Fibroblast of gingiva (primary cell): ENCODE measurements at places on chromosomes 12 and 14.

DNA sequence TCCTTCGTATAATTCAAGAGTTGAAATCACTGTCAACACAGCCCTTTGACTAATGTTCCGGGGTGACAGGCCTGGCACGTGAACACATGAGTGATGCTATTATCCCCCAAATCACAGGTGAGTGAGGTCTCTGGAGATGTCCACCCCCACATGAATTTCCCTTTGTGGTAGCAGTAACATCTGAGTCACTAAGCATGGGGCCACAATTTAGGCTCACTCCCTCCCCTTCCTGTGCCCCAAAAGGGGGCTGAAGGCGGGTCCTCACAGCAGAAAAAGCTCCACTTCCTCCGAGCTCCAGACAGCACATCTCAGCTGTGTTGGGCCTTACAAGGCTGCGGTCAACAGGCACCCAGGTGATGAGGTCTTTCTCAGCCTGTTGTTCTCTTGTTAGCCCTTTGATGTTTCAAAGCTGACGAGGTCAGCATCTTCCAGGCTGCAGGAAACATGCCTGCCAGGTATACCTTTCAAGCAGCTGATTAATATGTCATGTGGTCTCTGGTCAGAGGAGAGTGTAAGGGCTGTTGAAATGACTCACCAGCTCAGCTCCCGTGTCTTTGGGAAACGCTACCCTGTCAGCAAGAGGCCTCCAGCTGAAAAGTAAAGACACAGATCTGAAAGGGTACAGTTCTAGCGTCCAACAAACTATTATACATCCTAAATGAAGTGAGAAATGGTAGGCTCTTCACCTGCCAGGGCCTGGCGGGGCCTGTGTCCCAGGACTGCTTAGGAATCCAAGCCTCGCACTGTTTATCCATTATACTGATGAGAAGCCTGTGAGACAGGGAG lies 107.3 kb downstream of the ZFP36L1 start:
- no peak for DNase-seq

DNA sequence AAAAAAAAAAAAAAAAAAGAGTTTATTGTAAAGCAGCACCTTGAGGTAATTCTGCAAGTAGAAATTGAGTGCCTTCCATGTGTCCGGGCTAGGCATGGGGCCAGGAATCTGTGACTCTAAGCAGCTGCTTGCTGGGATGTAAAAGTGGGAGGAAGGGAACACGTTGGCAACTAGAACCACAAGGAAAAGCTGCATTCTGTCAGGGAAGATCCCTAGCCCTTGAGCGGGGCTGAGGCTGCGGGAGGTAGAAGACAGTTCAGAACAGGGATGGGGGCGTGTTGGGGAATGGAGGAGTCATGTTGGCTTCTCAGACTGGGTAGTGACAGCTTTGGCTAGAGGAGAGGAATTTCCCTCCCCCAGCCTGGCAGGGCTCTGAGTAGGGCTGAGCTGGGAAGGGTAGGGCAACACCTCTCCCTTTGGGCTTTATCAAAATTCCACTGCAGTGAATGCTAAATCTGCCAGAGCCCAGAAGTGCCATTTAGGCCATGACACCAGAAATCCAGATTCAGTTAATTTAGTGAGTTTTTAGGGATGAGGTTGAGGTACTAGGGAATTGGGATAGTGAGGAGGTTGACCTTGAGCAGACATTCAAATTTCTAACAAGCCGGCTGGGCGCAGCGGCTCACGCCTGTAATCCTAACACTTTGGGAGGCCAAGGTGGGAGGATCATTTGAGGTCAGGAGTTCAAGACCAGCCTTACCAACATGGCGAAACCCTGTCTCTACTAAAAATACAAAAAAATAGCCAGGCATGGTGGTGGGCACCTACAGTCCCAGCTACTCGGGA lies 3.4 kb upstream of the TRAFD1 start:
- peak; percentile 89 for DNase-seq

DNA sequence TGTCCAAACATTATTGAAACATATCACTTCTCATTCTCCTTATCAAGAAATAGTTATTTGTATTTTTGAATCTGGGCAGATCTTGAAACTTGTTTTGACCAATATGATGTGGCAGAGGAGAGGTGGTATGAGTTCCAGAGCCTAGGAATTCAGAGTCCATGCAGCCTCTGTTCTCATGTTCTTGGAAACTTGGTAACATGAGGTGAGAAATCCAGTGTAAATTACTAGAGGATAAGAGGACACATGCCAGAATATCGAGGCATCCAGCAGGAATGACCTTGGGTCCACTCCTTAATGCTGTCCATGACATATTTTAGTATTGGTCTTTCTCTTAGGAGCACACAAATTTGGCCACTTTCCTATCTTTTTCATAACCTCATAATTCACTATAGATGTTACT lies 1374.6 kb downstream of the FSCB start:
- no peak for DNase-seq

DNA sequence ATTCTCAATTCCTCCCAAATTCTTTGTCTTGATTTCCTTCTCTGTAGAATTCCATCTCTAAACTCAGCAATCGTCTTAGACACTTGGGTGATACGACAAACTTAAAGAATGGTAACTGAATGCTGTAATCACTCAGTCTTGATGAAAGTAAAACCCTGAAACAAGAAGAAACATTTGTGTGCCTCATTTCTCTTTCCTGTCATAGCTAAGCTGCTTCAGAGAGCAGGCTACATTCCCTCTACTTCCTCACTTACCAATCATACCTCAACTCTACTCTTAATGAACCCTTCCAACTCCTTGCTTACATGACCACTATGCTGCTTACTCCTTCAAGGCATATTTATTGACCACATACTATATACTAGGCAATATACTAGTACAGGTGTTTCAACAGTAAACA lies 8.3 kb downstream of the MAP4K5 start:
- no peak for DNase-seq

DNA sequence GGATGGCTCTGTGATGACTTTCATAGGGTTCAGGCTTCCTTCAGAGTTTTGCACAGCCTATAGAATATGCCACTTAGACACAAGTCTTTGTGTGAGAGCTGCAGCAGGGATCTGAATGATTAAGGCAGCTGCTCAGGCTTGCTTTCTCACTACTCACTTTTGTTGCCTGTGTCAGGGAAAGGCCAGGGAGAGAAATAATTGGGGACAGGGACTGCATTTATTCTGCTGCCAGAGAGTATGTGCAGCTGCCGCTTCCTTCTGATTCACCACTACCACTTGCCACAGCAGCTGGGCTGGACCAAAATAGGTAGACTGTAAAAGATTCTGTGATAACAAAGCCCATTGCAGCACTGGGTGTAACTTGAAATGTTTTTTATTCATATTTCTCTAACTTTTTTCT lies 49.7 kb downstream of the TRMT5 start:
- DNase-seq = no peak

GRCh38 chr12:70469221-70469820 lies 103.2 kb downstream of the KCNMB4 start:
- no peak for DNase-seq

- DNase-seq = peak; percentile 75
Observed at GRCh38 chr14:51293149-51293911, 53.3 kb downstream of the TMX1 start.

GRCh38 chr12:58757422-58757821 lies 162.9 kb downstream of the LRIG3 start:
- DNase-seq = peak; percentile 91

DNA sequence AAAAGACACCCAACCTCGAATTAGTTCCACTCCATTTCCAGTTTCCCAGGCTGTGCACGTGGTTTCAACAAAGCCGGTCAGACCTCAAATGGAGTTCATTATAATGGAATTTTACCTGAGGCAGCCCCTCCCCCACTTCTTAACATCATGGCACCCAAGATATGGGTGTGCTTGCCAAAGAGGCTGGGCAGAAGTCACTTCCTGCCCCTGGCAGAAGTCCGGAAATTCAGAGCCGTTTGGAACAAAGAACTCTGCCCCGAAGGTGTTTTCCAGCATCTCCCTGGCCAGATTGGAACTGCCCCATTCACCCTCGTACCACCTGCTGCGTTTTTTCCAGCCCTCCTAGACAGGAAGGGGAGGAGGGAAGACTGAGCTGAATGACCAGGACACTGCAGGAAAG lies 8.2 kb downstream of the VDR start:
- DNase-seq = no peak

- peak; percentile 58 for DNase-seq
Observed at GRCh38 chr12:96044017-96044942, 8.9 kb upstream of the LTA4H start.

GRCh38 chr14:72723858-72724530 lies 169.9 kb downstream of the DPF3 start:
- DNase-seq = peak; percentile 88

DNA sequence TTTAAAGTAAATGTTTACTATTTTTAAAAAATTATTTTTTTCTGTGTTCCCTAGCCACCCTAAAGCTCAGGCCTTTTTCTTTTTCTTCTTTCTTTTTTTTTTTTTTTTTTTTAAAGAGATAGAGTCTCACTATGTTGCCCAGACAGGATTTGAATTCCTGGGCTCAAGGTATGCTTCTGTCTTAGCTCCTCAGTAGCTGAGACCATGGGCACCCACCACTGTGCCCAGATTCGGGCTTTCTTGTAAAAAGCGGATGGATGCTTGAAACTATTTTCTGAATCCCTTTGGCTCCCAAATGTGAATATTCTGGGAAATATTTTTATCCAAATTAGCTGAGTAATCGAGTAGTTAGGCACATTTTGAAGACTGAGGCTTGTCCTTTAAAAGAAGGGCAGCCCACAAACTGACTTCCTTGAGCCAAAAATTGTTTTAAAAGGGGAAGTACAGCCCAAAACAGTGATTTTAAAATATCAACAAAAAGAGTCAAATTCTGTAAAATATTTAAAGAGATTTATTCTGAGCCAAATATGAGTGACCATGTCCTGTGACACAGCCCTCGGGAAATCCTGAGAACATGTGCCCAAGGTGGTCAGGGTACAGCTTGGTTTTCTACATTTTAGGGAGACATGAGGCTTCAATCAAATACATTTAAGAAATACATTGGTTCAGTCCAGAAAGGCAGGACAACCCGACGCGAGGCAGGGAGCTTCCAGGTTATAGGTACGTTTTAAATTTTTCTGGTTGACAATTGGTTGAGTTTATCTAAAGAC lies 28.8 kb upstream of the HIGD1C start:
- DNase-seq = no peak

- peak; percentile 86 for DNase-seq
Observed at GRCh38 chr12:59904874-59905521, 309.2 kb downstream of the SLC16A7 start.

- peak; percentile 6 for DNase-seq
Observed at GRCh38 chr14:80447392-80447791, 236.1 kb upstream of the DIO2 start.

DNA sequence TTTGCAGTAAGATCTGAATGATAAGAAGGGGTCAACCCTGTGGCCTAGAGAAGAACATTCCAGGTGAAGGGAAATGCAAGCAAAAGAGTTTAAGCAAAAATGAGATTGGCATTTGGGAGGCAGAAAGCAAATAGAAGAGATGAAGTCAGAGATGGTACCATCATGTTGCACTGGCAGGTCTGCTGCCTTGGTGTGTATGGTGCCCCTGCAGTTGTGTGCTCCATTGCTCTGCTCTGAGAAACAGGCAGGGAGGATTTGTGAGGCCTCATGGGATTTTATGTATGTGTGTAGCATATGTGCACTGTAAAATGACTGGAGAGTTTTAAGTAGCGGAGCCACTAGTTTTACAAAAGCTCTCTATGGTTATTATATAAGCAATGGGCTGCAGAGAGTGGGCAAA lies 6.6 kb downstream of the LDHB start:
- DNase-seq = no peak

GRCh38 chr12:102958073-102958829 lies 777 bp downstream of the ASCL1 start:
- peak; percentile 7 for DNase-seq

DNA sequence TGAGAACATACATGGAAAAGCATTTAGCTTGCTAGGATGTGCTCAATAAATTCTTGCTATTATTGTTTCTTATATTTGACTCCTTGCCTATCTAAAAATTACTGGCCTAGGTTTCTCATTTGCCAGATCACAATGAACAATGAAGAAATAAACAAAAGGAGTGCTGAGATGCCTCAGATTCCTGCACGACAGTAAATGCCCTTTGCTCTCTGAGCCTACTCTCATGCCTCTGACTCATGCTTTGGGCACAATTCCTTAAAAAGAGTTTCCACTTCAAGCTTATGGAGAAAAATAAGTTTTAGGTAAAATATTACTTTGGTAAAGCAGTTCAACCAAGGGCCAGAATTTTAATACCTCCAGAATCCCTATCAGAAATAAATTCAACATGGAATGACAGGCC lies 30.9 kb downstream of the GRIN2B start:
- DNase-seq = no peak

- no peak for DNase-seq
Observed at GRCh38 chr12:51087818-51088217, 4.4 kb upstream of the CSRNP2 start.

- DNase-seq = no peak
Observed at GRCh38 chr12:75553398-75553797, 42.0 kb upstream of the KRR1 start.

DNA sequence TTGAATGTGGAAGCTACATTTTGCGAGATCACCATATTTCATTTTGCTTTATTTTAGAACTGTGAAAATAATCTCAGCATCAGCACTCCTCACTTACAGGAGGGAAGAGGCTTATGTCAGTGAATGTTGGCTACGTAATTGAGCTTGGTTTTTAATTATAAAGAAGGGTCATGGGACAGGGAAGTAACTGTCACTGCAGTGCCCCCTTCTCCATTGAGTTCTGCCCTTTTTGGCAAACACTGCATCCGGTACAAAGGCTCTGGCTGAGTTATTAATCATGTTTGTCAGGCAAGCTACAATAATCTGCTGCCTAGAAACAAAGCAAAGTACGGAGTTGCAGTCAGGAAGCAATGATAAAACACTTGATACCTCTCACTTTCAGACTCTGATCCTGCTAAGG lies 546.7 kb downstream of the SNAPC1 start:
- DNase-seq = no peak

DNA sequence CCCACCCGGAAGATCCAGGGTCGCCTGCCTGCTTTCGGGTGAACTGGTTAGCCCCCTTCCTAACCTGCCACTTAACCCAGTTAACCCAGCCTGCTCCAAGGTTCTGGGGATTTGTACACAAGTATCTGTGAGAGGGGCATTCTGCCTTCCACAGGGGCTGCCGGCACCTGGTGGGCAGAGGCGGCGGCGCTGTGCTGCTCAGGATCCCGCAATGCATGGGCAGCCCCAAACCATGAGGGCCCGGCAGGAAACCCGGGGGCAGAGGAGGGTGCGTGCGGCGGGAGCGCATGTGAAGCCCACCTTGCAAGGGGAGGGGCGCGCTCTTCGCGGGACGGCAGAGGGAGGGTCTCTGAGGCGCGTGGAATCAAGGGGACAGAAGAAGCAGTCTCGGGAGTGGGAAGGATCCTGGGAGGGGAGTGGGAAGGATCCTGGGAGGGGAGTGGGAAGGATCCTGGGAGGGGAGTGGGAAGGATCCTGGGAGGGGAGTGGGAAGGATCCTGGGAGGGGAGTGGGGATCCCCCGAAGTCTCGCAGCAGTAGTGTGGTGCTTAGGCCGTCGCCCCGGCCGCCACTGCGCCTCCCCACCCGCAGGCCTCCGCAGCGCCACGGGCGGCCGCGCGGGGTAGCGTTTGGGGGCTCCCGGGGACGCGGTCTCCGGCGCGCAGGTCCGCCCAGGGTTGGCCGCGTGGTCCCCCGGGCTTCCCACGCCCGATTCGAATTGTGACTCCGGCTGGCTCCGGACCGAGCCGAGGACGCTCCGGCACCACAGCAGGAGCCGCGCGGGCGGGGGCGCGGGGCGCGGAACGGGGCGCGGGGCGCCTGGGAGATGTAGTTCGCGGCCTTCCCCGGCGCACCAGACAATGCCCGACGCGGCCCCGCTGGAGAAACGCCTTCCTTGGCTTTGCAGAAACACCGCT lies 4.9 kb upstream of the MTA1 start:
- peak; percentile 66 for DNase-seq
